CD4-positive, alpha-beta T cell treated with Interleukin-2 at 100 ng/mL for 4 hours (primary cell): ENCODE measurements at places on chromosomes 4 and X.

DNA sequence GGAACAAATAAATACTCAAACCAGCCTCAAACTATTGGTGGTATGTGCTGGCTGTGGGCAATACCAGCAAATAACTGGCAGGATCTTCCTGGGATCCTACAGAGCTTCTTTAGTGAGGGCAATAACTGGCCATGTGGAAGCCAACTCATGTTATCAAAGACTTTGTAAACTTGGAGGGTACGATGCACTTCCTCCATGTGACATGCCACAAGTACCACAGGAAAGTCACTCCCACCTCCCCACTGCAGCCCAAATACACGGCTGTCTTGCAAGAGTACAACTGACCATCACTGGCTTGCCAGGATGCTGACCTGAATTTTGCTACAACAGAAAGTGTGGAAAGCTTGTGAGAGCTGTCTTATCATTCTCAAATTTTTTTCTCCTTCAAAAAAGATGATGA is 93.3 kb upstream of the MAML3 start:
- no peak for DNase-seq

GRCh38 chr4:87304745-87305432 is 17.8 kb downstream of the HSD17B13 start:
- no peak for DNase-seq

- no peak for DNase-seq
These were observed 37.8 kb downstream of the SMS start for GRCh38 chrX:21978346-21978745.

GRCh38 chr4:80069837-80070731 is 2.9 kb downstream of the ANTXR2 start:
- peak; percentile 51 for DNase-seq
